ENCODE measurements at places on chromosomes 16 and 17.
A peak's percentile ranks its signal among the peaks of the same experiment; 100 is the strongest.

GRCh38 chr16:85659805-85660511 lies 28.8 kb downstream of the GINS2 start:
- peak; percentile 58 for DNase-seq

DNA sequence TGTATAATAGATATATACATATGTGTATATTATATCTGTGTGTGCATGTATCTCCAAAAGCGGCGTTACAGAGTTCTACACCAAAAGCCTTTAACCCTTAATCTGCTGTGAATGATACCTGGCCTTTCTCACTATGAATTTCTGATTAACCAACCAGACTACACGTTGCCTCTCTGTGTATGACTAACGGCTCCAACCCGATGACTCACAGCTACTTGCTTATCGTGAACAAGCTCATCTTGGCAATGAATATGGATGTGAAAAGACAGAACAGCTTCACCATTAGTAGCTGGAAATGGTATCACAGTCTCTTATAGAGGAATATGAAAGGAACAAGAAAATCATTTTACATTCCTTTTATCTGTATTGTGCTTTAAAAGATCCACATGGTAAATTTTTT lies 23.8 kb upstream of the ARHGAP44 start:
- peak; percentile 52 for DNase-seq

DNA sequence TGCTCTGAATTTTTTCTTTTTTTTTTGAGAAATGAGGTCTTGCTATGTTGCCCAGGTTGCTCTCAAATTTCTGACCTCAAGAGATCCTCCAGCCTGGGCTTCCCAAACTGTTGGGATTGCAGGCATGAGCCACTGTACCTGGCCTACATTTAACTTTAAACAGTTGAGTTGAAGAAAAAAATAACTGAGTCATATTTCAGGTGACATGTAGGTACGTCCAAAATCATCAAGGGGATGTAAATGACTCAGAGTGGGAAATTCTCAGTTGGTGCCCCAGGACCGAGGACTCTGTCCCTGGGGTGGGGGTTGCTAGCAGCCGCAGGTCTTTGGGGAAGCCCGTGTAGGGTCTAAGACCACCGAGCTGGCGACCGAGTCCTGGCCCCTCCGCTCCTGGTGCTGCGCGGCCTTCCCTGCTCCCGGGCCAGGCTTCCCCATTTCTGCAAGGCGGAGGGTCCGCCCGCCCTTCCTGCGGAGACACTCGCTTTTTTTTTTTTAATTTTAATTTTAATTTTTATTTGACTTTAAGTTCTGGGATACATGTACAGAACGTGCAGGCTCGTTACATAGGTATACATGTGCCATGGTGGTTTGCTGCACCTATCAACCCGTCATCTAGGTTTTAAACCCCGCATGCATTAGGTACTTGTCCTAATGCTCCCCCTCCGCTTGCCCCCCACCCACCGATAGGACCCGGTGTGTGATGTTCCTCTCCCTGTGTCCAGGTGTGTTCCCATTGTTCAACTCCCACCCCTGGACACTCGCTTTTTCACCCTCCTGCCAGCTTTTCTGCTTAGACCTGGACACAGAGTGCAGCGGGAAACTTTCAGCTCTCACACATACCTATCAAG lies 12.7 kb upstream of the N4BP1 start:
- no peak for DNase-seq

- no peak for DNase-seq
Observed at GRCh38 chr16:5903832-5904231, 806.2 kb upstream of the EEF2KMT start.

GRCh38 chr16:62585041-62585545 lies 548.9 kb upstream of the CDH8 start:
- DNase-seq, result no peak

GRCh38 chr16:50804290-50804907 lies 62.5 kb downstream of the CYLD start:
- no peak for DNase-seq

DNA sequence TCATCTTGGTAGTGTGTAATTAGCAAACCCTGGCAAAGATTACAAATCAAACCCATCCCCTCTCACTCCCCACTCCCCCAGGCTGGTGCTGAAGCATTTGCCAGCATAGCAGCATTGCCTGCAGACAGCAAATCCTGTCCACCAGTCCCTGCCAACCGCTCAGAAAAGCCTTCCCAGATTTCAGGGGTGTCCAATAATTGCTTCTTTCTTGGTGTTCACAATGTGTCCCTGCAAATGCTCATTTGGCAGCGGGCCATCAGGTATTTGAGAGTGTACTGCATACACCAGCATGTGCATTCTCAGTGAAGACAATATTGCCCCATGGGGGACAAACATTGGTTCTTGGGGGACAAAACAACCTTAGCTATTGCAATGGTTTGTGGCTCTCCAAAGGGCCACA lies 28.2 kb downstream of the ORC6 start:
- DNase-seq, result no peak

GRCh38 chr17:65514541-65514940 lies 46.9 kb downstream of the AXIN2 start:
- no peak for DNase-seq

DNA sequence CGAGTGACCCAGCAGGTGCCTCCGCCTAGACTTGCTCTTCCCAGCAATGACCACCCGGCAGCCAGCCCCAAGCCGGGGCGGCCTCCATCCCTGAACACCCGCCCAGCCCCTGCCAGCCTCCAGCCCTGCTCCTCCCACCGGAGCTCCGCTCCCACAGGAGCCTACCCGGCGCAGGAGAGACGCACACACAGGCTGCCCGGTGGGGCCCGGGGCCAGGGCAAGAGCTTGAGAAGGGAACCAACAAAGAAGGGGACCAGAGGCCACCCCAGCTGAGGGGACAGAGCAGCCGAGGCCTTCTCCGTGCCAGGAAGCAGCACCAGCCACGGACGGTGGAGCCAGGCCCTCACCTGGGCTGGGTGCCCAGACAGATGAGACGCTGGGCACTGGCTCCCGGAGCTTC lies 13.8 kb downstream of the PKD1 start:
- no peak for DNase-seq
